ENCODE measurements at places on chromosomes 7 and 10.
A peak's percentile ranks its signal among the peaks of the same experiment; 100 is the strongest.

GRCh38 chr10:32333849-32334248, 13.1 kb downstream of the EPC1 start:
- no peak for DNase-seq

GRCh38 chr7:97078023-97078969, 39.2 kb upstream of the SDHAF3 start:
- no peak for DNase-seq

- DNase-seq = no peak
Observed at GRCh38 chr10:396535-397220, 261.4 kb downstream of the ZMYND11 start.

DNA sequence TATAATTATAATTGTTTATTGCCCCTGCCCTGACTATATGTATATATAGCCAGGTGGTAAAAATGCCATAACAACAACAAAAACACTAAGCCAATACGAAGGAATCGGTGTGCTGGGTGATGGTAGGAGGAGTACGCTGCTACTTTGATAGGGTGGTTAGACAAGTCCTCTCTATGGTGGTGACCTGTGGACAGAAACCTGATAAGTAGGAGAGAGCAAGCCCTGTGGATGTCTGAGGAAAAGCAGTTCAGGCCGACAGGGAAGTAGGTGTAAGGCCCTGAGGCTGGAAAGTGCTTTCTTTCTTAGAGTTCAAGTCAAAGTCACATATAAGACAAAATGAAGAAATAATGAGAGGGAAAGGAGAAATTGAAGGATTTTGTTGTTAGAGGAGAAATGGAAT, 823.8 kb upstream of the CELF2 start:
- DNase-seq = no peak

GRCh38 chr7:155862123-155862892, 50.0 kb upstream of the SHH start:
- no peak for DNase-seq

- DNase-seq = no peak
Observed at GRCh38 chr7:126750207-126750911, 502.4 kb downstream of the GRM8 start.

GRCh38 chr7:815284-816216, 16.7 kb upstream of the SUN1 start:
- no peak for DNase-seq

GRCh38 chr7:21624320-21624719, 81.5 kb downstream of the DNAH11 start:
- no peak for DNase-seq

GRCh38 chr7:70477036-70478010, 654.6 kb upstream of the GALNT17 start:
- DNase-seq = no peak

GRCh38 chr10:64486149-64486548, 964.9 kb downstream of the REEP3 start:
- DNase-seq = no peak

GRCh38 chr7:111190804-111191203, 99.9 kb downstream of the LRRN3 start:
- no peak for DNase-seq

GRCh38 chr10:20313665-20314064, 497.4 kb downstream of the PLXDC2 start:
- no peak for DNase-seq

GRCh38 chr10:80719935-80720334, 182.2 kb downstream of the SH2D4B start:
- DNase-seq = no peak

DNA sequence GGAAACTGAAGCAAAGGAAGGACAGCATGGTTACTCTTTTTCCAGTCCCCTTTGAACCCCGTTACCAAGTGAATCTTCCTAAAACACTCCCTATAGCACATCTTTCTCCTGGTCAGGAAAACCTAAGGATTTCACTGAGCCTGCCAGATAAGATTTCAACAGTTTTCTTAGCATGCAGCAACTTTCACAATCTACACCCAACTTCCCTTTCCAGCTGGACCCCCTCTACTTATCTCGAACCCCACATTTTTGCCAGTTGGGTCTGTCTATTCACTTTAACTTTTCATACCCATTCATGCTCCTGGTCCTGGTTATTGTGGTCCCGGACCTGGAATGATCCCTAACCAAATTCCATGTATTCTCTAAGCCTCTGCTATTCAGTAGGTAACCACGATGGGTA, 14.9 kb upstream of the CPVL start:
- DNase-seq = no peak

DNA sequence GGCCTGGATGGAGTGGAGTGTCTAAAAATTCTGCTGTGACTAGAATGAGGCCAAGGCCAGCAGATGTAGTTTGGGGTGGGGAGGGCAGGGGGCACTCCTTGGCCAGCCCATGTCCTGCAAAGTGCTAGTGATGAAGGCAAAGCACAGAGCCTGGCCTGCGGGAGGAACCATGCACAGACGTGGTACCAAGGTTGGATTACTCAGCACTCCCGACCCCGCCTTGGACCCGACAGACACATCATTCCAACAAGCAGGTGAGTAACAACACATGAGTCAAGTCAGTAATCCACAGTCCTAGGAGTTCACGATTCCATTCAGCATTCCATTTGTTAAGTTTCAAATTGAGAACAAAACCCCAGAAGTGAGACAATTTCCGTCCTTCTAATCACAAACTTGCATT, 317.3 kb downstream of the TCERG1L start:
- DNase-seq = no peak

GRCh38 chr10:57624856-57625592, 642.7 kb downstream of the IPMK start:
- no peak for DNase-seq

GRCh38 chr7:151987748-151988529, 31.7 kb downstream of the GALNTL5 start:
- DNase-seq = no peak

DNA sequence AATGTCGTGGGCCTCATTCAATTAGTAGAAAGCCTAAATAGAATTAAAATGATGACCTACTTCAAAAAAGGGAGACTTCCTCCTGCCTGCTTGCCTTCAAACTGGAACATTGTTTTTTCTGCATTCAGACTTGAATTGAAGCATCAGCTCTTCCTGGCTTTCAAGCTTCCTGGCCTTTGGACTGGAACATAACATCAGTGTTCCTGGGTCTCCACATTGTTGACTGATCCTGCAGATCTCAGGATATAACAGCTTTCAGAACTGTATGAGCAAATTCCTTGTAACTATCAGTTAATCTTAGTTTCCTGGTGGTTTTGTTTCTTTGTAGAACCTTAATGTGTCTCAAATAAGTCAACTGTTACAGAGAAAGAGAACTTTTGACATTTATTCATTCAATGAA, 18.6 kb downstream of the MAGI2 start:
- no peak for DNase-seq

DNA sequence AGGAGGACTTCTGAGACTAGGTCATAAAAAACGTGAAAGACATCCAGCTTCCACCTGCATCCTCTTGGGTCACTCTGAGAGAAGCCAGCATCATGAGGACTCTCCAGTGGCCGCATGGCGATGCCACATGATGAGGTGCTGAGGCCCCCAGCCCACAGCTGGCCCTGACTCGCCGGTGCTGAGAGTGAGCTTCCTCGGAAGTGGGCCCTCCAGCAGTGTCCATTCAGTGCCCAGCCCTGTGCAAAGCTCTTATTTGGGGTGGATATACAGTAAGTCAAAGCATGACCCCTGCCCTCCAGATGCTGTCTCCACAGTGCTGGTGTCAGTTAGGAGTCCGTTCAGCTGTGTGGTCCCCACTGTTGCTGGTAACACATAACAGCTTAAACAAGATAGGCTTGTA, 93.6 kb upstream of the CHST15 start:
- DNase-seq = no peak

GRCh38 chr10:70931168-70931815, 42.9 kb upstream of the PCBD1 start:
- DNase-seq = no peak

DNA sequence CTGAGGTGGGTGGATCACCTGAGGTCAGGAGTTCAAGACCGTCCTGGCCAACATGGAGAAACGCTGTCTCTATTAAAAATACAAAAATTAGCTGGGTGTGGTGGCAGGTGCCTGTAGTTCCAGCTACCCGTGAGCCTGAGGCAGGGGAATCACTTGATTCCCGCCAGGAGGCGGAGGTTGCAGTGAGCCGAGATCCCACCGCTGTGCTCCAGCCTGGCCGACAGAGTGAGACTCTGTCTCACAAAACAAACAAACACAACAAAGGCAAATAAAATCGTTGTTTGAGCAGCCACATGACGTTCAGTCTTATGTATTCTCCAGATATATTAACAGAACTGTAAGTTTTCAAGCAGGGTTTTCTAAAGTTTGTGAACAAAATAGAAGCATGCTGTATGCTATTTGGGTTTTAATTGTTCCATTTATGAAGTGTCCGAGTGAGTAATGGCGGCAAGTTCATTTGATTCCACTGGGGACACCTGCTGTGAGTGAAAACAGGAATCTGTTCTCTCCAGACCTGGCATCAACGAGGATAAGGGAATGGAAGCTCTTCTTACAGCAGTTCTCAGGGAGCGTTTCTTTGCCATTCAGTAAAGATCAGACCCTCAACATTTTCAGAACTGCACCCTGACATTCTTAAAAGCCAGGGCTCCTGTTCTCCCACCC, 122.5 kb upstream of the PITRM1 start:
- no peak for DNase-seq

GRCh38 chr10:13984647-13985155, 346.0 kb downstream of the FRMD4A start:
- DNase-seq = no peak

DNA sequence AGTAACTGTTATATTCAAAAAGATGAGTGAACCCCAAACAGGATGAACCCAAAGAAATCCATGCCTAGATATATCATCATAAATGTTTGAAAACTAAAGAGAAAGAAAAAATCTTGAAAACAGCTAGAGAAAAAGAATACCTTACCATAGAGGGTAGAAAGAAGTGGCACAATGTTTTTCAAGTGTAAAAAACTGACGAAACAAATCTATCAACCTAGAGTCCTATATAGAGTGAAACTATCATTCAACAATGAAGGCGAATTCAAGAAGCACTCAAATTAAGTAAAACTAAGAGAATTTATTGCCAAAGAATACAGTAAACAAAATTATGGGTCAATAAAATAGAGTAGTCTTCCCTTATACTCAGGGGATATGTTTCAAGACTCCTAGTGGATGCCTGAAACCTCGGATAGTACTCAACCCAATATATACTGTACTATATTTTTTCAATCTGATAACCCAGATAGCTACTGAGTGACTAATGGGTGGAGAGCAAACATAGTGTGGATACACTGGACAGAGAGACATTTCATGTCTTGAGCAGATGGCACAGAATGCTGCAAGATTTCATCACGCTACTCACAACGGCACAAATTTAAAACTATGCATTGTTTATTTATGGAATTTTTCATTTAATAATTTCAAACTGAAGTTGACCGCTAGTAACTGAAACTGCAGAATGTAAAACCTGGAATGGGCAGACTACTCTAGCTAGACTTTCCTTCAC, 52.6 kb upstream of the TMEM106B start:
- no peak for DNase-seq

DNA sequence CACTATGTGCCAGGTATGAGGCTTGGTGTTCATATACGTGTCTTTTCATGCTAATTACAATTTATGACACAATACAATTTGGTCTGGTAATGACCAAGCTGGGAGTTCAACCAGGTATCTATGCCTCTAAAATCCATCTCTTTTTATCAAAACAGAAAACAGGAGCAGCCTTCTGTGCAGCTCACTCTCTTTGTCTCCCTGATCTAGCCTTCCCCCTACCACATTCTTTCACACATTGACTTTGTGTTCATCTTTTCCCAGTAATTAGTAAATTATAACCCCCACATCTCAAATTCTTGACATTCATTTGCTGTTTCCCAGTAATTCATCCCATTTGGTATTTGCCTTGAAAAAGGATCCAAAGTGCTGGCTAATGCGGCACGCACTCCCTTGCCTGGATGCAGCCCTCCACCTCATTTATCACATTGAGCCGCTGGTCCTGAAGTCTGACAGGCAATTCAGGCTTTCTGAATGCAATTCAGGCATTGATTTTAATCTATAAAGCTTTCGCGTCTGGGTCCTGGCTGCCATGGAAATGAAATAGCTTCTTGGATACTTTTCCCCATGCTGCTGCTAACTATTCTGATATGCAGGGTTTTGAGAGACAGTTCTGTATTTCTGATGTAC, 112.5 kb upstream of the ANKRD1 start:
- no peak for DNase-seq

DNA sequence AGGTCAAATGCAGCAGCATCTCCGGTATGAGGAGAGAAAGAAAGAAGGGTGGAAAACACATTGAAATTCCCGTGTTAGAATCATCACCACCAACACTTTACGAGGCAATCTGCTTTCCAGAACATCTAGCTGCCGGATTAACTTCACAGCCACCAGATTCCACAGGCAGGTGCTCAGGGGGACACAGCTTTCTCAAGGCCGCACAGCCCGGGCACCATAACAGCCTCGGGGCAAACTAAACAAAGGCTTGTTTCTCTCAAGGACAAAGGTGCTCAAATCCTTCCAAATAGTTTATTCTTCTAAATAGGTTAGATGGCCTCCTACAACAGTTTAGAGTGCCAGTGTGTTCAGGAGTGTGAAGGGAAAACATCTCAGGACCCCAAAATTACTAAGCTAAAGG, 156.3 kb downstream of the DIP2C start:
- no peak for DNase-seq

DNA sequence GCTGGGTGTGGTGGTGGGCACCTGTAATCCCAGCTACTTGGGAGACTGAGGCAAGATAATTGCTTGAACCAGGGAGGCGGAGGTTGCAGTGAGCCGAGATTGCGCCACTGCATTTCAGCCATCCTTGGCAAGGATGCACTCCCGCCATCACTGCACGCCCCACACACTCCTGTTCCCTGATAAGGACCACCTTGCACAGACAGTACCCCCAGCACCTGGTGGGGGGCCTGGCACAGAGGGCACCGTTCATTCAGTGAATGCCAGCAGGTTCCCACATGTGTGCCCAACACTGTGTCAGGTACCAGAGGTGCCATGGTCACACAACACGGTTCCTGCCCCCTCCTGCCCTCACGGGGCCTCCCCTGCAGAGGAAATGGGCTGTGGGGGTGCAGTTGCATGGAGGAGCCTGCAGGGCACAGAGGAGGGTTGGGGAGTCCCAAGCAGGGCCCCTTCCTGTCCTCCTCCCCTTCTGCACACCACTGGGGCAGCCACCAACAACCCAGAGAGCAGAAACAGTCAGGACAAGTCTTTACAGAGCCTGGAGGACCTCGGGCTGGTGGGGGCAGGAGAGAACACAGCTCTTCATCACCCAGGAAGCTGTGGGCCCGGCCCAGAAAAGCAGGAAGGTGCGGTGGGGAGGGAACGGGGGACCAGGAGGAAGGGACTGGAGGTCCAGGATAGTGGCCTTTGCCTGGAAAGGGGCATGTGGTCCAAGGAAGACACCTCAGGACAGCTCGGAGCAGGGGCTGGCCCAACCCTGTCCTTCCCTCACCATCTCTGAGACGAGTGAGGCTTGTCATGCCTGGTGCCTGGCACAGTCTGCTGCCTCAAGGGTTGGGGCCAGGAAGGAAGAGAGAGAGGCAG, 7.1 kb downstream of the CRYGN start:
- DNase-seq = peak; percentile 20
